ENCODE measurements at places on chromosomes 12 and 14. TPM values are rescaled to one million over a fixed set of nuclear protein-coding genes. Genes with fewer than 3 reads are reported as not detected.

SOAT2 gene
- polyA plus RNA-seq: not detected

VRK1 gene
- 3.6 TPM for polyA plus RNA-seq

AQP2 gene
- polyA plus RNA-seq: not detected

USP44 gene
- polyA plus RNA-seq: 0.23 TPM

P3H3 gene
- 11.5 TPM for polyA plus RNA-seq

SLC8B1 gene
- polyA plus RNA-seq: 8.9 TPM

PTGER2 gene
- polyA plus RNA-seq: 0.27 TPM

HHIPL1 gene
- 0.34 TPM for polyA plus RNA-seq

SLC5A8 gene
- polyA plus RNA-seq: not detected

SMOC1 gene
- polyA plus RNA-seq: 1.6 TPM

DCAF5 gene
- polyA plus RNA-seq: 16.8 TPM

NRXN3 gene
- polyA plus RNA-seq: 0.19 TPM

NFATC4 gene
- polyA plus RNA-seq: 12.5 TPM

ZNF219 gene
- polyA plus RNA-seq: 57.4 TPM

OR6C2 gene
- polyA plus RNA-seq: not detected

OTUB2 gene
- 0.50 TPM for polyA plus RNA-seq

TMEM132C gene
- polyA plus RNA-seq: 1.2 TPM

AVPR1A gene
- 3.1 TPM for polyA plus RNA-seq

CCDC184 gene
- polyA plus RNA-seq: 0.76 TPM

TPPP2 gene
- 0.65 TPM for polyA plus RNA-seq

RNU6-8 gene
- not detected for polyA plus RNA-seq

LRIG3 gene
- polyA plus RNA-seq: 1.8 TPM

TMTC1 gene
- 44.6 TPM for polyA plus RNA-seq

PRH2 gene
- polyA plus RNA-seq: not detected

LYZ gene
- 13.8 TPM for polyA plus RNA-seq

IGFBP6 gene
- polyA plus RNA-seq: 81.6 TPM

TAS2R50 gene
- 0.27 TPM for polyA plus RNA-seq

RPL36AL gene
- 328 TPM for polyA plus RNA-seq

HVCN1 gene
- 13.6 TPM for polyA plus RNA-seq

SSTR1 gene
- 0.23 TPM for polyA plus RNA-seq

SMCO2 gene
- not detected for polyA plus RNA-seq

CPM gene
- 3.4 TPM for polyA plus RNA-seq

C14orf39 gene
- not detected for polyA plus RNA-seq

TIGAR gene
- 10.2 TPM for polyA plus RNA-seq

PSMC1 gene
- 193 TPM for polyA plus RNA-seq

SLCO1B1 gene
- polyA plus RNA-seq: not detected

FGD4 gene
- 4.5 TPM for polyA plus RNA-seq

KRT74 gene
- polyA plus RNA-seq: not detected

DHRS2 gene
- 0.04 TPM for polyA plus RNA-seq

CPNE6 gene
- polyA plus RNA-seq: not detected

EFS gene
- 2.2 TPM for polyA plus RNA-seq

MIA2 gene
- 18.6 TPM for polyA plus RNA-seq

B4GALNT3 gene
- polyA plus RNA-seq: 38.7 TPM

LIN7A gene
- polyA plus RNA-seq: 7.5 TPM

B3GNT4 gene
- 0.27 TPM for polyA plus RNA-seq

SELPLG gene
- 1.0 TPM for polyA plus RNA-seq

PTGDR gene
- 0.88 TPM for polyA plus RNA-seq

MED6 gene
- polyA plus RNA-seq: 20.5 TPM

RNASE7 gene
- 0.04 TPM for polyA plus RNA-seq
